Fibroblast of mammary gland (primary cell): ENCODE measurements at places on chromosomes 3 and 15.

DNA sequence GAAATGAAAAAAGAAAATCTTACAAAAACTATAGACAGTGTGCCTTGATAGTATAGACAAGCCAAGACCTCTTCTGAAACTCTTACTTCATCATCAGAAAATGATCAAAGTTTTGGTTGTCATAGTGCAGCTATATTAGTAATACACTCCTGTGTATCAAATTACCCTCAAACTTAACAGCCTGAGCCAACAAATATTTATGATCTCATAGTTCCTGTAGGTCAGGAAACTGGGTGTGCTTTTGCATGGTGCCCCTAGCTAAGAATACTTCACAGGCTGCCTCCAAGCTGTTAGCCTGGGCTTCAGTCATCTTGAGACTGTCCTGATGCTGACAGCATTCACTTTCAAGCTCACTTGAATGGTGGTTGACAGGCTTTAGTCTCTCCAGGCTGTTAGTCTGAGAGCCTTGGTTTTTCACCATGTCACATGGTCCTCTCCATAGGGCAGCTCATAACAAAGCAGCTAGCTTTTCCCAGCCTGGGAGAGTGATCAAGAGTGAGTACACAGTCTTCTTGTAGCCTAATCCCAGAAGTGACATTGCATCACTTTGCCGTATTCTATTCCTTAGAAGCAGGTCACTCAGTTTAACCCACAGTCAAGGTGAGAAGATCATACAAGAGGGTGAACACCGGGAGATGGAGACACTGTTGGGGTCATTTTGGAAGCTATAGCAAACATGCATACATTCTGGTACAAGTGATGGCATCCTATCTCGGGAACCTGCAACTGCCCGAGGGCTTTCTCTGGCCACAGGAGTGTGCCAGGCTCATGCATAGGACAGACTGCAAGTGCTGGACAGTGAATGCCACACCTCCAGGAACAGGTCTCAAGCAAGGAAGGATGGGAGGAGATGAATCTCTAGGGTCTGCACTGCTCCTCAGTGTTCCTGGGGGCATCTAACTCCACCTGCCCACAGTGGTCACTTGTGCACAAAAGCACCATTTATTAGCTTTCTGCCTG, 173.4 kb upstream of the CADPS start:
- peak; percentile 57 for DNase-seq

- no peak for DNase-seq
Measured at GRCh38 chr3:100517276-100517675, 24.9 kb downstream of the TMEM45A start.

GRCh38 chr3:36876181-36876936, 68.5 kb downstream of the TRANK1 start:
- DNase-seq, result no peak

- DNase-seq, result peak; percentile 31
Measured at GRCh38 chr3:153958635-153959595, 162.3 kb upstream of the ARHGEF26 start.

GRCh38 chr15:83276661-83277060, 7.8 kb downstream of the BNC1 start:
- no peak for DNase-seq

GRCh38 chr3:119894195-119894594, 112.3 kb downstream of the NR1I2 start:
- no peak for DNase-seq

DNA sequence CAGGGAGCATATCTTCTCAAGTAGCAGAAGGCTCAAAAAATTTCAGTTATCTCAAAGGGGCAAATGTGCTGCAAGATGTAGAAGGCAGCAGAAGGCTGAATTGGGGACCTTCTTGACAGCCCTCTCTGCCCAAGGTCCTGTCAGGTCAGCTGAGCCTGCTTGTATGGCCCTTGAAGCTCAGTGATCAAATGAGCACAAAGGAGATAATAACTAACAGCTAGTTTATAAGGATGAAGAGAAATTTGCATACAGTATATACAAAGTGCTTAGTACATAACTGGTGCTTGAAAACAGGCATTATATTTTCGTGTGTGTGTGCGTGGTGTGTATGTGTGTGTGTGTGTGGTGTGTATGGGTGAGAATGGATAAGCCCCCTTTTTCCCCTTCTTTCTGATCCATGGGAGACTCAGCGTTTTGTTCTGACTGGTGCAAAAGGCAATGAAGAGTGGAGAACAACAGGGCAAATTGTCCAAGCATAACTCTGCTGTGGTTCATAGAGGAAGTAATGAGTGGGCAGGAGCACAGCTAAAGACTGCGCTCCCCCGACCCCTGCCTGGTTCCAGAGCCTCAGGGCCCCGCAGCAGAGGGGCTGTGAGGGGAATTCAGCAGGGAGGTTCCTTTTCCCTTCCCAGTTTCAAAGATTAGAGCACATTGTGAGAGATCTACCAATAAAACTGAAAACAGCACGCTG, 356.8 kb upstream of the NR2F2 start:
- DNase-seq, result no peak

- DNase-seq, result peak; percentile 77
Measured at GRCh38 chr3:59480486-59480995, 430.7 kb upstream of the CFAP20DC start.

DNA sequence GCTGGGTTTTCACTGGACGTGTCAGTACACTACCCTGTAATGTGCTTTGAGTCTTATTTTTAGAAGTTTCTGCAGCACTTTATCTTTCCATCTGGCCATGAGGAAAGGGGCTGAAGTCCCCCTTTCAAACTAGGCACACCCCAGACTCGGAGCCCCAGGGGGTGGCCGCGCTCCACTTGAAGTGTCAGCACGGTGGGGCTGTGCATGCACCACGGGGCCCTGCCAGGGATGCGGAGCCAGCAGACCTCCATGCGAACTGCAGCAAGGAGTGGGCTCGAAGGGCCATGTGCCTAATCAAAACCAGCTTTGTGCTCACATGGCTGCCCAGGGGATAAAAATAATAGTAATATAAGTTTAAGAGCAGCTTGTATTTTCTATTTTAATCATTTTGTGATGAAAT, 100.9 kb upstream of the HACD2 start:
- no peak for DNase-seq

- no peak for DNase-seq
Measured at GRCh38 chr15:44058126-44058525, 136.9 kb downstream of the FRMD5 start.

DNA sequence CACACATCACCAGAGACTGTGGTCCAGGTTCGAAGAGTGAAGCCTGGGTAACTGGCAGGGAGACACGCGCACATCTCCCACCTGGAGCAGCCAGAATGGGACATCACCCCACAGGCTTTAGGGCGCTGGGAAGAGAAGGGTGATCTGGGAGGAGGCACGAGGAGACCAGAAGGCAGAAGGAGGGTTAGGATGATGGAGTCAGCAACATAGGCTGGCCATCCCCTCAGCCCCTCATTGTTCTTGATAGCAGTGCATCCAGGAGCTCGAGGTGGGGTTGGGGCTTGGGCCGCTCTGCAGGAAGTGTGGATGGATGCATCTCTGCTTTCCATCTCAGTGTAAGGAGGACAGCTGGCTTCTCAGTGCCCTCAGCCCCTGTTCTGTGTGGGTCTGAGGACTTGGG, 15.2 kb downstream of the PLA2G4F start:
- DNase-seq, result no peak

GRCh38 chr15:81411051-81411450, 37.0 kb upstream of the TMC3 start:
- DNase-seq, result no peak

DNA sequence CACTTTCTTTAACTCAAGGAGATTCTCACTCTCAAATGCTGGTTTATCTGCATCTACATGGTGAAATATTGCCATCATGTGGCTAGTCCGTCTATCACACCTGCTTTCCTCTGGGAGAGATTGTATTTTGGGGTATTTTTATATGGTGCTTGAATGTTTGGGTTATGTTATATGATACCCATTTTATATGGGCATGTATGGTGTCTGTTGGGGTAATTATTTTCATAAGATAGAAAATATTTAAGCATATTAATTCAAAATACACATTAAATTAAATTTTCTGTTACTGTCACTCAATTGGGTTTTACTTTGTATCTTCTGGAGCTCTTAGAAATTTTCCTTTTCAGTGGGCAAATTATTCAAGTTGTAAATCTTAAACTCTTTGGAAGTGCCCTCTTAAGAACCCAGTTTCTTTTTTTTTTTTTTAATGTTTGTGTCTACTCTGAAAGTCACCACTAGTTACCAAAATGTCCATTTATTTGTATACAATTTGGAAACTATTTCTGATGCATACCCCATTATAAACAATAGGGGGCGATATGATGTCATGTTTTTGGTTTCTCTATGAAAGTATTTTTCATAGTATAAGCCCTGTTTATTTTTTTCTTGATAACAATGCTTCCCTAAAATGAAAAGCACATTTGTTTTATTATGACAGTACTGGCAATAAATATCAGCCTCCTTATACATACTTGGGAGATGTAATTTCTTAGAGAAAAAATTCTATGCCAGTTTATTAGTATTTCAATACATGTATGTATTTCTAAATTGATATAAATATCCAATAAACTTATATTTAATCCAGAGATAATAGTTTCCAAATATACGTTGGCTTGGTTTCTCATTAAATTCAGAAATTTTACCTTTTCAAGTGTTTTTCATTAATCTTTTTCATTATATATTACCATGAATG, 36.1 kb upstream of the PLSCR5 start:
- DNase-seq, result peak; percentile 61

DNA sequence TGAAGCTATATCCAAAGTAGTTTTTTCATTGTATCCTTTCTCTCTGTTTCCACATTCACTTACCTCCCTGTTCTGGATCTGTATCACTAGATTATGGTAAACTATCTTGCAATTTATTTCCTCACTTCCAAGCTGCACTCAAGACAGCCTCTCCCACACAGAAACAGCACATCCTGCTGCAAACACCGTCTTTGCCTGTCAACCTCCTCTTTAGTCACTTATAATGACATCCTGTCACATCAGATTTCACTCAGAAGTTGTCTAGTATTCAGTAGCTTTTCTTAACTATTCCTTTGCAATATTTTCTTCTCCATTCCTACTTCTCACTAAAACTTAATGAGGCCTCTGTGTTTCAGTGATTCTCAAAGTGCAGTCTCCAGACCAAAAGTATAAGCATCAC, 490.8 kb downstream of the IGSF11 start:
- DNase-seq, result no peak

DNA sequence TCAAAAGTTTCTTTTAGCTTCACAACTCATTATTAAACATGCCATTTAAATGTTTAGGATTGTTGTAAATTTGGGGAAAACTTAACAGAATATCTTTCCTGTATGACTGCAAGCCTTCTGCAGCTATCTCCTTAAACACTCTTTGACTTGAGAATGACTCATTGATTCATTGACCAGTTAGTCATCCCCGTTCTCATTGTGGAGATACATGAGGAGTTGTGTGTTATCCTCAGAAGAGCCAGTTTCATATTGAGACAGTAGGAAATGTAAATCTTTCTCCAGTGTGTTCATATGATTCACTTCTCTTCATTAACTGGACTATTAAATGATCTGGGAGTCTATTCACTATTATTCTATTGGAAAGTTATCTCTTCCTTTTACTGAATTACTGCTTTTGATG, 83.0 kb downstream of the CRYGS start:
- DNase-seq, result peak; percentile 93

- DNase-seq, result no peak
Measured at GRCh38 chr15:97683831-97684230, 276.7 kb upstream of the ARRDC4 start.

- DNase-seq, result no peak
Measured at GRCh38 chr15:67548862-67549651, 6.6 kb downstream of the MAP2K5 start.

DNA sequence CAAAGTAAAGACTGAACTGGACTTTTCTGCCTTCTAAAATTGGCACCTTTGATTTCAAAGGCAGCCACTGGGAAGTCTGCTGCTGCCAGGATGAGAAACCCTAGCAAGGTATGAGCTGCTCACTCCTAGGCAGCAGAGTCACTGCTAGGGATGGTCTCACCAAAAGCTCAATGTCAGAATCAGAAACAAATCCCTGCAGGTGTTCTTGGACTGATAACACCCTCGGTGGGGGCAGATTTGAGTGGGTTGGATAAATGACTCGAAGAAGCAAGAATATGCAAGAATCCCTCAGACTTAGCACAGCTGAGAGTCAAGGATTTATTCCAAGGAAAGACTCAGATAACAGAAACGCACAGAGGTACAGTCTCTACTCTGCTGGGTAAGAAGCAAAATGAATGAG, 90.4 kb downstream of the PRICKLE2 start:
- no peak for DNase-seq

GRCh38 chr3:16484216-16484615, 29.3 kb downstream of the RFTN1 start:
- DNase-seq, result peak; percentile 96

DNA sequence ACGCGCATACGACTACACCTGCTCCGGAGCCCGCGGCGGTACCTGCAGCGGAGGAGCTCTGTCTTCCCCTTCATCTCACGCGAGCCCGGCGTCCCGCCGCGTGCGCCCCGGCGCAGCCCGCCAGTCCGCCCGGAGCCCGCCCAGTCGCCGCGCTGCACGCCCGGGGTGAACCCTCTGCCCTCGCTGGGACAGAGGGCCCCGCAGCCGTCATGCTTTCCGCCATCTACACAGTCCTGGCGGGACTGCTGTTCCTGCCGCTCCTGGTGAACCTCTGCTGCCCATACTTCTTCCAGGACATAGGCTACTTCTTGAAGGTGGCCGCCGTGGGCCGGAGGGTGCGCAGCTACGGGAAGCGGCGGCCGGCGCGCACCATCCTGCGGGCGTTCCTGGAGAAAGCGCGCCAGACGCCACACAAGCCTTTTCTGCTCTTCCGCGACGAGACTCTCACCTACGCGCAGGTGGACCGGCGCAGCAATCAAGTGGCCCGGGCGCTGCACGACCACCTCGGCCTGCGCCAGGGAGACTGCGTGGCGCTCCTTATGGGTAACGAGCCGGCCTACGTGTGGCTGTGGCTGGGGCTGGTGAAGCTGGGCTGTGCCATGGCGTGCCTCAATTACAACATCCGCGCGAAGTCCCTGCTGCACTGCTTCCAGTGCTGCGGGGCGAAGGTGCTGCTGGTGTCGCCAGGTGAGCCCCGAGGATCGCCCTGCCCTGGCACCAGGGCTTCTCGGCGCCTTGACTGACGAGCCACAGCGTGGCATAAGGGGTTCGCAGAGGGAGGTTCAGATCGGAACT, 420 bp downstream of the SLC27A2 start:
- DNase-seq, result peak; percentile 14

DNA sequence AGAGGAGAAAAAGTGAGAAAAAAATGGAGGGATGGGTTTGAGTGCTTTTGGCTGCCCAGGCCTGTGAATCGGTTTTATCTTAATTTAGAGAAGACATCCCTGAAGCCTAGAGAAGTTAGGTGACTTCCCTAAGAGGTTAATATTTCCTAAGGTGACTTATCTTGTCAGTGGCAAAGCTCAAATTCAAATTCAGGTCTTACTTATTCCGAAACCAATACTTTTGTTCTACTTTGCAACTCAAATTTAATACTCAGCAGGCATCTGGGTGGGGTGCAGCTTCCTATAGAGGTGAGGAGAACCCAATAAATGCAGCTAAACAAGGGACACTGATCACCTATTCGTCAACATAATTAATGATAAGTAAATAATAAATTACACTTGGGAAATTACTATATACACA, 54.9 kb upstream of the MYRIP start:
- DNase-seq, result no peak

- no peak for DNase-seq
Measured at GRCh38 chr3:88058306-88058580, 562 bp downstream of the CGGBP1 start.

- DNase-seq, result peak; percentile 28
Measured at GRCh38 chr15:98292442-98293240, 332.1 kb downstream of the ARRDC4 start.

- no peak for DNase-seq
Measured at GRCh38 chr3:15331072-15331605, 1.2 kb downstream of the SH3BP5 start.

GRCh38 chr3:126562737-126563276, 4.1 kb upstream of the C3orf22 start:
- DNase-seq, result no peak

- no peak for DNase-seq
Measured at GRCh38 chr3:61819861-61820260, 258.5 kb downstream of the PTPRG start.
